HS-5 (cell line): ENCODE measurements at places on chromosomes 1 and 21.

GRCh38 chr1:225426395-225427234, 1.2 kb downstream of the LBR start:
- DNase-seq = no peak

- no peak for DNase-seq
These were observed 3.9 kb downstream of the S100A8 start for GRCh38 chr1:153387001-153387400.

- no peak for DNase-seq
These were observed 123.6 kb upstream of the B3GALT2 start for GRCh38 chr1:193309936-193310475.

GRCh38 chr1:15637826-15638225, 20.6 kb downstream of the DDI2 start:
- no peak for DNase-seq

DNA sequence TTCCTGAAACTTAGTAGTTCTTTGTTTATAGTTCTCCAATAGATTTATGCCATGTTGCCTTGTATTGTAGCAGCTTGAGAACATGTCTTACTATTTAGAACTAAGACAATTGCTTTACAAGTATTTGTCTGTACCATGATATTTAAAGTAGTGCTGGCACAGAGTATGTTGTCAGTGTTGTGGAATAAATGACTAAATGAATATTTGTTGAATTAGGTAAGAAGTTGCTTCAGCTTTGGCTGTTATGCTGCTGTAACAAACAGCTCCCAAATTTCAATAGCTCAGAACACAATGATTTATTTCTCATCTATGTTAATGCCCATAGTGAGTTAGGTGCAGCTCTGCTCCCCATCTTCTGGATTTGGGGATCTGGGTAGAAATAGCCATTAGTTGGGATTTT, 90.2 kb upstream of the VCAM1 start:
- no peak for DNase-seq

DNA sequence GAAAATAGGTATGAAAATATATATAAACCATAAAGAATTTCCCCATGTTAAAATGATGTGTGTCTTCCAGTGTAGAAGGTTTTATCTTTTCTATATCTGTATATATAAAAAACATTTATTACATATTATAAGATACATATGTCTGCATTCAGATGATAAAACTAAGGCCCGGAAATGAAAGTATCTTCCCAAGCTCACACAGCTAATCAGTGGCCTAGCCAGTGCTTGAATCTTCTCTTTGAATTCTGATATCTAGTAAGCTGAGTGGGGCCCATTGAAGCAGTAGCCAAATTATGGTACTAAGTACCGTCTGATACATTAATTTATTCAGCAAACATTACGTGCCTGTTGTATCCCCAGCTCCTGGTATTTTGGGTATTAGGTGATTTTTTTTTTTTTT, 28.6 kb downstream of the UCK2 start:
- no peak for DNase-seq

- DNase-seq = no peak
These were observed 10.9 kb downstream of the YARS1 start for GRCh38 chr1:32806290-32806689.
